ENCODE measurements at places on chromosomes 1 and 21.

GRCh38 chr1:100187912-100188311, 9.9 kb upstream of the LRRC39 start:
- no peak overlapping the region for H3K27ac ChIP-seq
- peaks cover 10% of the 10 kb centered on the region for H3K4me1 ChIP-seq
- no peaks in the 10 kb centered on the region for H3K36me3 ChIP-seq
- no peaks in the 10 kb centered on the region for H3K27me3 ChIP-seq
- H3K4me3 ChIP-seq = no peak overlapping the region

- no peaks in the 10 kb centered on the region for H3K4me1 ChIP-seq
- no peak overlapping the region for H3K27ac ChIP-seq
- no peak for DNase-seq
- H3K4me3 ChIP-seq = no peak overlapping the region
- no peaks in the 10 kb centered on the region for H3K27me3 ChIP-seq
Observed at GRCh38 chr1:82948386-82948785, 1050.5 kb downstream of the TTLL7 start.

GRCh38 chr1:14707531-14708445, 109.3 kb downstream of the KAZN start:
- H3K4me1 ChIP-seq = peaks cover 5% of the 10 kb centered on the region
- no peaks in the 10 kb centered on the region for H3K27me3 ChIP-seq
- no peak for DNase-seq
- no peaks in the 10 kb centered on the region for H3K36me3 ChIP-seq
- H3K4me3 ChIP-seq = no peak overlapping the region

- H3K4me1 ChIP-seq = no peaks in the 10 kb centered on the region
- no peak overlapping the region for H3K27ac ChIP-seq
- no peak for DNase-seq
- no peaks in the 10 kb centered on the region for H3K36me3 ChIP-seq
Observed at GRCh38 chr1:51453010-51453409, 66.1 kb downstream of the EPS15 start.

- H3K27me3 ChIP-seq = no peaks in the 10 kb centered on the region
- H3K4me3 ChIP-seq = no peak overlapping the region
- H3K4me1 ChIP-seq = no peaks in the 10 kb centered on the region
Observed at GRCh38 chr21:46412521-46413364, 45.9 kb upstream of the DIP2A start.

GRCh38 chr1:187408212-187409004, 579.7 kb downstream of the PLA2G4A start:
- no peaks in the 10 kb centered on the region for H3K4me1 ChIP-seq
- H3K4me3 ChIP-seq = no peak overlapping the region
- DNase-seq = no peak
- no peaks in the 10 kb centered on the region for H3K36me3 ChIP-seq
- H3K27ac ChIP-seq = no peak overlapping the region

DNA sequence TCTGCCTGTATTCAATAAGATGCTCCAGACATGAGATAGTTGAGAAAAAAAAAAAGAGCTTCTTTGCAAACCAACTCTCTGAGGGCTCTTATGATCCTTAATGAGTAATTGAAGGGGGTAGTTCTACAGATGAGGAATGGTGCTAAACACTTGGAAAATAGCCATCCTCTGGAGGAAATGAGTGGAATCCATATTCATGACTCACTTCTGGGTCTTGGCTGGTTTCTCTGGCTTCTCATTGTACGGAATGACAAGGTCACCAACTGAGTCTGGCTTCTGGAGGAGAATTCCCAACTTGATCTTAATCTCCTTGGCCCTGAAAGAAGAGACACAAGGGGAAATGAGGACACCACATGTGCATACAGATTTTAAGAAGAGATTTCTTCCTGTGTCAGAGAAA, 34.7 kb downstream of the RGS5 start:
- peaks cover 6% of the 10 kb centered on the region for H3K4me1 ChIP-seq
- no peak overlapping the region for H3K4me3 ChIP-seq
- H3K27me3 ChIP-seq = no peaks in the 10 kb centered on the region
- no peak overlapping the region for H3K27ac ChIP-seq

- DNase-seq = no peak
- no peaks in the 10 kb centered on the region for H3K4me1 ChIP-seq
- no peak overlapping the region for H3K27ac ChIP-seq
- no peaks in the 10 kb centered on the region for H3K36me3 ChIP-seq
- H3K4me3 ChIP-seq = no peak overlapping the region
- no peaks in the 10 kb centered on the region for H3K27me3 ChIP-seq
Observed at GRCh38 chr21:26554365-26554764, 18.7 kb downstream of the CYYR1 start.

- DNase-seq = no peak
- H3K27ac ChIP-seq = no peak overlapping the region
- no peaks in the 10 kb centered on the region for H3K27me3 ChIP-seq
- H3K4me3 ChIP-seq = no peak overlapping the region
- no peaks in the 10 kb centered on the region for H3K36me3 ChIP-seq
Observed at GRCh38 chr1:15720861-15721260, 15.2 kb upstream of the SLC25A34 start.

GRCh38 chr1:237911911-237912310, 21.2 kb upstream of the ZP4 start:
- H3K4me3 ChIP-seq = no peak overlapping the region
- H3K27me3 ChIP-seq = no peaks in the 10 kb centered on the region
- no peaks in the 10 kb centered on the region for H3K36me3 ChIP-seq
- H3K4me1 ChIP-seq = no peaks in the 10 kb centered on the region

GRCh38 chr1:35717911-35718476, 690 bp downstream of the C1orf216 start:
- H3K36me3 ChIP-seq = no peaks in the 10 kb centered on the region
- H3K4me1 ChIP-seq = peaks cover 37% of the 10 kb centered on the region
- H3K27ac ChIP-seq = peak overlapping the region; percentile 93
- DNase-seq = no peak
- no peaks in the 10 kb centered on the region for H3K27me3 ChIP-seq

- H3K27ac ChIP-seq = no peak overlapping the region
- peaks cover 34% of the 10 kb centered on the region for H3K4me1 ChIP-seq
- no peaks in the 10 kb centered on the region for H3K27me3 ChIP-seq
- H3K36me3 ChIP-seq = peaks cover 32% of the 10 kb centered on the region
Observed at GRCh38 chr1:204523605-204524215, 7.5 kb downstream of the MDM4 start.

DNA sequence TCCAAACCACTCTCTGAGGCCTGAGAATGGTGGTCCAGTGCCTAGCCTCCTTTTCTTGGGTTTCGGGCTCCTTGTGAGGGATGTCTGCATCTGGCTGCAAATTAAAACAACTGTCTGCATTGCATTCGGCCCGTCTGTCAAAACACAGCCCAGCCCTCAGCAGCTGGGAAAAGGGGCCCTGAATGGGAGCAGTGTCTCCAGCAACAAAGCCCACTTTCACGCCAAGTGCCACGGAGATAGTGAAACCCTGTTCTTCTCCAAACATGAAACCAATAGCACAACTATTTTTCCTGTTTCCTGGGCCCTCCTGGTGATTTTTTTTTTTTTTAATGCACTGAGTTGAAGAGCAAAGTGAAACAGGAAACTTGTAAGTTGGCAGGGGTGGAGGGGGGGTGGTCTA, 138.4 kb downstream of the PLXNA2 start:
- no peaks in the 10 kb centered on the region for H3K36me3 ChIP-seq
- no peaks in the 10 kb centered on the region for H3K27me3 ChIP-seq
- peaks cover 7% of the 10 kb centered on the region for H3K4me1 ChIP-seq
- H3K4me3 ChIP-seq = no peak overlapping the region

- H3K4me3 ChIP-seq = no peak overlapping the region
- no peaks in the 10 kb centered on the region for H3K4me1 ChIP-seq
- H3K27me3 ChIP-seq = no peaks in the 10 kb centered on the region
- H3K27ac ChIP-seq = no peak overlapping the region
- DNase-seq = no peak
- no peaks in the 10 kb centered on the region for H3K36me3 ChIP-seq
Observed at GRCh38 chr1:245397771-245398170, 243.0 kb downstream of the KIF26B start.

GRCh38 chr1:32256473-32257226, 5.6 kb downstream of the LCK start:
- H3K4me3 ChIP-seq = no peak overlapping the region
- H3K36me3 ChIP-seq = no peaks in the 10 kb centered on the region
- H3K4me1 ChIP-seq = no peaks in the 10 kb centered on the region

GRCh38 chr1:2130871-2131289, 63.7 kb downstream of the FAAP20 start:
- no peak for DNase-seq
- H3K4me3 ChIP-seq = no peak overlapping the region
- H3K4me1 ChIP-seq = peaks cover 33% of the 10 kb centered on the region
- no peaks in the 10 kb centered on the region for H3K27me3 ChIP-seq
- no peaks in the 10 kb centered on the region for H3K36me3 ChIP-seq
